Cortex of kidney (tissue), 1 donor: ENCODE measurements at places on chromosomes 1 and 21.

- DNase-seq = no peak
Measured at GRCh38 chr1:230281556-230281955, 144.6 kb downstream of the PGBD5 start.

DNA sequence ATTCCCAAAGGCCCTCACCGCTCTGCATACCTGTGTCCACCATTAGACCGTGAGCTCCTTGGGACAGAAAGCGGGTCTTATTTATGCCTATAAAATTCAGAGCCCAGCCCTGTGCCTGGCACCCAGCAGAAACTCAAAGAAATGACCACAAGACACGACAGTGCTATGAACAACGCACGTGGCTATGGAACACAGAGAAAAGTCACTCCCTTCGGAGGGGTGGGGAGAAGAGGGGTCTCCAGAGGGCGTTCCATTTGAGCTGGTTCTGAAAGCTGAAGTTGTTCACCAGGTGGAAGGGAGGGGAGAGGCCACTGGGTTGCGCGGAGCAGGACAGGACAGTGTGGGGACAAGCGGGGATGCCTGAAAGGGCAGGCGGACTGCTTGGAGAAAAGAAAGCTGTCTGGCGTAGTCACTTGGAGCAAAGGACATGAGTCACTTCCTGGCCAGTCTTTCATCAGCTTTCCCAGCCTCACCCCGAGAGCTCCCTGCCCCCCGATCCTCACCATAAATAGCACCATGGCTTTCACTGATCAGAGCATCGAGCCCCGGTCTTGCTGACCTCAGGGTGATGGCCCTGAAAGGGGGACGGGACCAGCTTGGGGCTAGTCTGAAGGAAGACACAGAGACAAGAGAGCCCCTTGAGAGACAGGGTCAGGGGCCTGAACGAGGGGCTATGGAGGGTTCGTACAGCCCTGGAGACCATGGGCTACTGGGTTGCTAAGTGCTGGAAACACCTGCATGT lies 28.5 kb downstream of the ECE1 start:
- no peak for DNase-seq

DNA sequence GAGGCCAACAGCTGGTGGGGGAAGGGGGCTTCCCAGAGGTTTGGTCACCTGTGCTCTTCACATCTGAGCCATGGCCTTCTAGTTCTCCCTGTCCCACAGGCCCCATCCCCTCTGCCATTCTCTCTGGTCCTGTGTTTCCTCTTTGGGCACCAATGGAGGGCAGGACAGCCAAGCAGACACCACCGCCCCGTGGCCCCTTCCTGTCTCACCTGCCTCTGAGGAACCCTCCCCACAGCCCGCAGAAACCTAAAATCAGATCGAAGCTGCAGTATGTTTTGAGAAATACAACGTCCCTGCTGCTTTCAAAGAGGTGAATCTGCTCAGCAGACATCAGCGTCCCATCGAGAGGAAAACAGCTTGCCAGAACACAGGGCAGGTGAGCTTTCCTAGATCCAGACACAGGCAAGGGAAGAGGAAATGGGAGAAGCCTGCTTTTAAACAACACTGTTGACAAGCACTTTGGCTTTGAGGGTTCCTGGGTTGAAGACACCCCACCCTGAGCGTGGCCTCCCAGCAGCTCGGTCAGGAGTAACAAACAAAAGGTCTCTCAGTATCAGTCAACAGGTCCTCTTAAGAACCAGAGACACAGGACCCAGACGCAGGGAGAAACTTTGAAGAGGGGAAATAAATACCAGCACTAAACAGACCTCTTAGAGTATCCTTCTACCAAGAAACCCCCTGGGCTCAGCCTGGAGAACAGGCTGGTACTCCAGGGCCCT lies 2.3 kb downstream of the PANK4 start:
- DNase-seq = no peak

- no peak for DNase-seq
Measured at GRCh38 chr1:219503604-219504003, 109.3 kb downstream of the ZC3H11B start.

DNA sequence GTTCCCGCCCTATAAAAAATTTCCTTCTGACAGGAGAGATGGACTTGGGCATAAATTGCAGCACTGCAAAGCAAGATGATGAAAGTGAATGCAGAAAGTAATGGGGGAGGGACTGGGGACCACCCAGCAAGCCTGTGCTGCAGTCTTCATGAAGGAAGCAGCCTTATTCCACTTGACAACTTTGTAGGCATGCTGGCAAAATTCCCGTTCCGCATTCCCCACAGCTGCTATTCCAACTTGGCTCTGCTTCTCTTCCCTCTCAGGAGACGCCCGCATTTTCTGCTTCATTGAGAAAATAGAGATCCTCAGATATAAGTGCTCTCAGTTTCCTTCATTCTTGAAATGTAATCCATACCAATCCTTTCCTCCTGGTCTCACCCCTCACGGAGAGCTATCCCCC lies 2.4 kb downstream of the HMGB4 start:
- DNase-seq = no peak

DNA sequence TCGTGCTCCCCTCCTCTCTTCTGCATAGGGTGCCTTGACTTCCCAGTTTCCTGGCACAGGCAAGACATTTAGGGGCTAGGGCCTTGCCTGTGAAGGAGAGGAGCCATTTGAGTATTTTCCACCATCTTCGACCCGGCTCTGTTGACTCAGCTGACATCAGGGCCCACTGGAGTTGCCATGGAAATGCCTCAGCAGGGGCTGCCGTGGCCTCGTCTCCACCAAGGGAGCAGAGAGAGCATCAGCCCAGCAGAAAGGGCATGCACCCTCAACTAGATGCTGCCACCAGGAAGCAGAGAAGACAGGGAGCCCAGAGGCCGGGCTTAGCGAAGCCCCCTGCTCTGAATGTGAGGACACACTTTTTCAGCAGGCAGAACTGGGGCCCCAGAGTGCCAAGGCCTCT lies 101.9 kb upstream of the ACTL8 start:
- DNase-seq = no peak

DNA sequence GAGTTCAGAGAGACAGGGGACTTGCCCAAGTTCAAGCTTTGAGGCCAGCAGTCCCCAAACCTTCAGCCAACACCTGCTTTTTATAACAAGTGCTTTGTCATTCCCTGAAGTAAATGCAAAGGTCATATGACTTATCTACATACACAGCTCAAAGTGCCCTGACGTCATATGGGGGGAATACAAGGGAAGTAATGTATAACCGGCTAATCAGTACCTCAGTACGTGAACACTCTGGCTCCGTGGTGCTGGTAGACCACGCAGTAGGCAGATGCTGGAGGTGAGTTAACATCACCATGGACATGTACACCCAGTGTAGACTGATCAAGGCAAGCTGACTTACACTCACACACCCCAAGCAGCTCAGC lies 60.0 kb downstream of the BACE2 start:
- DNase-seq = no peak

DNA sequence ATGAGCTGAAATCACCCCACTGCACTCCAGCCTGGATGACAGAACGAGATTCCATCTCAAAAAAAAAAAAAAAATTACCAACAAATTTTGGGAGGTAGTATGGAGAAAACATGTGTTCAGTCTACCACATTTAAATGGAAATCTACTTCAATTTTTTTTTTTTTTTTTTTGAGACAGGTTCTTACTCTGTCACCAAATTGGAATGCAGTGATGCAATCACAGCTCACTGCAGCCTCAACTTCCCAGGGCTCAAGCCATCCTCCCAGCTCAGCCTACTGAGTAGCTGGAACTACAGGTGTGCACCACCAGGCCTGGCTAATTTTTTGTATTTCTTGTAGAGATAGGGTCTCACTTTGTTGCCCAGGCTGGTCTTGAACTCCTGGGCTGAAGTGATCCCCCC lies 82.1 kb downstream of the GFI1 start:
- no peak for DNase-seq

- no peak for DNase-seq
Measured at GRCh38 chr1:15186073-15186845, 32.7 kb downstream of the TMEM51 start.

- DNase-seq = no peak
Measured at GRCh38 chr1:113983391-113983790, 4.1 kb downstream of the OLFML3 start.

DNA sequence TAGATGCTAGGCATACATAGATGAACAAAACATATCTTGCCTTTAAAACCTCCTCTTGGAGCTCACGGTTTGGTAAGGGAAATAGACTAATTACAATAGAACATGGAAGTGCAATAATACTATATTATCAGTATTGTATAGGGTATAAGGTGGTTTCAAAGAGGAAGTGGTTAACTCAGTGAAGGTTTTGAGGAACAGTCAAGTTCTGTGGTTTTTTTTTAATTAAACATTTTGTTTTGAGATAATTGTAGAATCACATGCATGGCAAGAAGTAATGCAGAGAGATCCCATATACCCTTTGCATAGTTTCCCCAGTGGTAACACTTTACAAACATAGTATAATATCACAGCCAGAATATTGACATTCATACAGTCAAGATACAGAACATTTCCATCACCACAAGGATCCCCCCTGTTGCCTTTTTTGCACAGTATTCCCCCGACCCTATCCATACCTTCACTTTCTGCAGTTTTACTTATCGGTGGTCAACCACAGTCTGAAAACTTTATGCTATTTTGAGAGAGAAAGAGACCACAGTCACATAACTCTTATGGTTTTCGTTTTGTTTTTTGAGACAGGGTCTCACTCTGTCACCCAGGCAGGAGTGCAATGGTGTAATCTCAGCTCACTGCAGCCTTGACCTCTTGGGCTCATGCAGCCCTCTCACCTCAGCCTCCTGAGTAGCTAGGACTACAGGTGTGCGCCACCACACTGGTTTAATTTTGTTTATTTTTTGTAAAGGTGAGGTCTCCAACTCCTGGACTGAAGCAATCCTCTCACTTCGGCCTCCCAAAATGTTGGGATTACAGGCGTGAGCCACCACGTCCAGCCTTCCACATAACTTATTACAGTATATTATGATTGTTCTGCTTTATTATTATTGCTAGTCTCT lies 60.5 kb upstream of the KIAA1614 start:
- no peak for DNase-seq

GRCh38 chr1:46401154-46401913 lies 7.2 kb downstream of the FAAH start:
- DNase-seq = no peak

- DNase-seq = no peak
Measured at GRCh38 chr1:214164173-214164572, 116.8 kb upstream of the SMYD2 start.

- DNase-seq = no peak
Measured at GRCh38 chr1:37474697-37475379, 458 bp downstream of the ZC3H12A start.

DNA sequence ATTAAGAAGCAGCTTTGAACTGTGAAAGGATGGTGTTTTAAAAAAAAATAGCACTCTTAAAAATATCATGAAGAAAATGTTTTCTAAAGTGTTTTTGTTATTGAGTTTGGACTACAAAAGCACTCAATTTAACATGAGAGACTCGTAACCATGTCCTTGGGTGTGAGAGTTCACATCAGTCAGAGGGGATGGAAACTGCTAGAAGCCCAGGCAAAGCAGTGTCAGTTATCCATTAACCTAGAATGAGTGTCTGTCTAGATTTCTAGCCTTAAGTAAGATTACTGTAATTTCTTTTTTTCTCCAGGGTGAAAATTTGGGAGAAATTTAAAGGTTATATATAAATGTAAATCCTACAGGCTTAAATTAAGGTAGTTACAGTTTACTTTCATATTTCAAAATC lies 31.7 kb downstream of the SLC5A9 start:
- no peak for DNase-seq

DNA sequence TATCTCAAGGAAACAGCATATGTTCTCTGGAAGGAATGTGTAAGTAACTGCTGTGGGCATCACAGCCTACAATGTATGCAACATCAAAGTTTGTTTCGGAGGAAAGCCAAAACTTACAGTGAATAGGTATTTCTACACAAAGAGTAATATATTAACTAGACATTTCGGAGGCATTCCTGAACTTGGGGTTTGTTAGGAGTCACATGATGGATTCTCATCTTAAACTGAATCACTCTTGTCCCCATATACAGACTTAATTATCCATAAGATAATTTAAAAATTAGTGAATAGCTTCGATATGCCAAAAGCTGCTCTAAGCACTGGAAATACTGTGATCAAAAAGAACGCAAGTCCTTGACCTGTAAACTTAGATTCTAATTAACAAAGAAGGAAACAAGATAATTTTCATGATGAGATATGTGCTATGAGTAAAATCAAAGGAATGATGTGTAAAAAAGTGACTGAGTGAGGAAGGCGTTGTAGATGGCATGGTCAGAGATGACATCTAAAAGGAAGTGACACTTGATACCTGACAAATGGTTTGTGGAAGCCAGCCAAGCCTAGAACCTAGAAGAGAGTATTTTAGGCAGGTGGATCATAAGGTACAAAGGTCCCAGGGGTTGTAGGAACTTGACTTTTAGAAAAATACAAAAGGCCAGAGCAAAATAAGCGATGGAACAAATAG lies 273.1 kb downstream of the MRPL39 start:
- DNase-seq = no peak
